ENCODE measurements at places on chromosomes 7 and 10.
A peak's percentile ranks its signal among the peaks of the same experiment; 100 is the strongest.

DNA sequence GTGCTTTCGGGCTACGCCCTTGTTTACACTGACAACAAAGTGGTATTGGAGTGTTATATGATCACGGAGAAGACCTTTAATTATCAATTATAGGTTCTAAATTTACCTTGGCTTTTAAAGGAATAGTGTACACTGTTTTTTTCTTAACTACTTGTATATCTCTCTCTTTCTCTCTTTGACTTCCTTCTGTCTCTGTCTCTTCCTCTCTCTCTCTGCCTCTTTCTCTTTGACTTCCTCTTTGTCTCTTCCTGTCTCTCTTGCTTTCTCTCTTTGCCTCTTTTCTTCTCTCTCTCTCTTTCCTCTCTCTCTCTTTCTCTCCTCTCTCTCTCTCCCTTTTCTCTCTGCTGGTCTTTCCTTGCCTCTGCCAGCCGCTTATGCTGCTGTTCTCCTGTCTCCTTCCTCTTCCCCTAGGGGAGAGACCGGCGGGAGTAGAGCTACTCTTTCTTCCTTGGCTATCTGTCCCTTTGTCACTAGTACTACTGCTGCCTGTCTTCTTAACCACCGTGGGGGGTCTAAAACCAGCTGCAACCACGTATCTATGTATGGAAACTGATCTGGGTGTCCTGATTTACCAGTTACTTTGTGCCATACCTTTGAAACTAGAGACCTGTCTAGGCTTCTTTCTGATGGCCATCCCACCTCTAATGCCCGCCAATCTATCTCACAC lies 36.9 kb upstream of the GSDME start:
- no peak for DNase-seq

- no peak for DNase-seq
These were observed 79.7 kb upstream of the OGDHL start for GRCh38 chr10:49841615-49842332.

DNA sequence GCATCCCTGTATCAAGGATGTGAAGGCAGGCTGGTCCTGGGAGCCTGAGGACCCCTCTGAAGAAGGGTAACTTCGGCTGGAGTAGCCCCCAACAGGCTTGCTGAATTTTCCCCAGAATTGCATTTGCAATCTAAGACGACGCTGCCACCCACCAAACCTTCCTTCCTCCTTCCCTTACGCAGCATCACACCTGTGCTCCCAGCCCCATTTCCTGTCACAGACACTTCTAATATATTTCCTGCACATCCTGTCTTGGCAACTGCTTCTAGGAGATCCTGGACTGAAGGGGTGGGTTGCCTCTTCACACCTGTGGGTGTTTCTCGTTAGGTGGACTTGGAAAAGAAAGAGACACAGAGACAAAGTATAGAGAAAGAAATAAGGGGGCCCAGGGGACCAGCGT lies 9.4 kb upstream of the PGAM1 start:
- no peak for DNase-seq

GRCh38 chr7:117284692-117285091 lies 38.2 kb downstream of the WNT2 start:
- DNase-seq: no peak

DNA sequence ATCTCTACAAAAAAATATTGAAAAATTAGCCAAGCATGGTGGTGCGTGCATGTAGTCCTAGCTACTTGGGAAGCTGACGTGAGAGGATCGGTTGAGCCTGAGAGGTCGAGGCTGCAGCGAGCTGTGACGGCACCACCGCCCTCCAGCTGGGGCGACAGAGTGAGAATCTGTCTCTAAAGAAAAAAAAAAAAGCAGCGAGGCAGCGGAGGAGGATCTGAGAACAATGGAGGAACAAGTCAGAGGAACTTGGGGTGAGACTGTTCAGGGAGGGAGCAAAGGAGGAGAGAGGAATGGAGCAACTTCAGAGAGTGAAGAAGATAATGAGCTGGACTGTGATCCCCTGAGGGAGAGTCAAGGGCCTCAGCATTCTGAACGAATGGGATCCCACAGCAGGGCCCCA lies 85.4 kb downstream of the MKX start:
- no peak for DNase-seq

DNA sequence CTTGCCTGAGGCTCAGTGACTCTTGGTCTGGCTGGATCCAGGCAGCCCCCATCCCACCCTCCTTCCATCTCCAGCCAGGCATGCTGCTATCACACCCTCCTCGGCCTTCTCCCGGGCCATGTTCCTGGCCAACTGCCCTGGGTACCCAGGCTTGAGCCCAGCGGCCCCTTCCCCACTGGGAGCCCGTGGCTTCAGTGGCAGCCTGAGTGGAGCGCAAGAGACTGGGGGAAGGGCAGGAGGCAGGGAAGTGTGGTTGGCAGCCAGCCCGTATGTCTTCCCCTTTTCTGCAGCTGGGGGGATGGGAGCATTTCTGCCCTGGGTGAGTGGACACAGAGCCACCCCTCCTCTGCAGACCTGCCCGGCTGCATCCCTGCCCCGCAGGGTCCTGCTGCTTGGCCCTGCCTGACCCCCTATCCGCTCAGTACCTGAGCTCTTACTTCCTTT lies 148.5 kb downstream of the ARHGAP22 start:
- DNase-seq: peak; percentile 52

DNA sequence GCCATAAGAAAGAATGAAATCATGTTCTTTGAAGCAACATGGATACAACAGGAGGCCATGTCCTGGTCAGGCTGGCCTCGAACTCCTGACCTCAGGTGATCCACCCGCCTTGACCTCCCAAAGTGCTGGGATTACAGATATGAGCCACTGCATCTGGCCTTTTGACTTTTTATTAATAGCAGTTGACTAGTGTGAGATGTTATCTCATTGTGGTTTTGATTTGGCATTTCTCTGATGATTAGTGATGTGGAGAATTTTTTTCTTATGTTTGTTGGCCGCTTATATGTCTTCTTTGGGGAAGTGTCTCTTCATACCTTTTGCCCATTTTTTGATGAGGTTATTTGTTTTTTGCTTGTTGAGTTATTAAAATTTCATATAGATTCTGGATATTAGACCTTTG lies 400.9 kb downstream of the SUGCT start:
- DNase-seq: no peak

- DNase-seq: no peak
These were observed 8.4 kb upstream of the MARVELD1 start for GRCh38 chr10:97705006-97705670.

DNA sequence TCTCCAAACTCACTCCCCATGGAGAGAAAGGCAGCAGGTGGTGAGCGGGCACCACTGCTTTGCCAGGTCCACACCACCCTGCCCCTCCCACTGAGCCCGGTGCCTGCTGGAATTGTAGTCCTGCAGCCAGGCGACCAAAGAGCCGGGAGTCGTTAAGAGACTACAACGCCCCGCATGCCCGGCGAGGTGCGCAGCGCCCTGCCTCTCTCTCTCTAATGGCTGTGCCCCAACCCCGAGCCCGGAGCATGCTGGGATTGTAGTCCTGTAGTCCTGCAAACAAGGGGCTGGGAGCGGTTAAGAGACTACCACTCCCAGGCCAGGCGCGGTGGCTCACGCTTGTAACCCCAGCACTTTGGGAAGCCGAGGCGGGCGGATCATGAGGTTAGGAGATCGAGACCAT lies 8.1 kb upstream of the ZNF727 start:
- DNase-seq: no peak

DNA sequence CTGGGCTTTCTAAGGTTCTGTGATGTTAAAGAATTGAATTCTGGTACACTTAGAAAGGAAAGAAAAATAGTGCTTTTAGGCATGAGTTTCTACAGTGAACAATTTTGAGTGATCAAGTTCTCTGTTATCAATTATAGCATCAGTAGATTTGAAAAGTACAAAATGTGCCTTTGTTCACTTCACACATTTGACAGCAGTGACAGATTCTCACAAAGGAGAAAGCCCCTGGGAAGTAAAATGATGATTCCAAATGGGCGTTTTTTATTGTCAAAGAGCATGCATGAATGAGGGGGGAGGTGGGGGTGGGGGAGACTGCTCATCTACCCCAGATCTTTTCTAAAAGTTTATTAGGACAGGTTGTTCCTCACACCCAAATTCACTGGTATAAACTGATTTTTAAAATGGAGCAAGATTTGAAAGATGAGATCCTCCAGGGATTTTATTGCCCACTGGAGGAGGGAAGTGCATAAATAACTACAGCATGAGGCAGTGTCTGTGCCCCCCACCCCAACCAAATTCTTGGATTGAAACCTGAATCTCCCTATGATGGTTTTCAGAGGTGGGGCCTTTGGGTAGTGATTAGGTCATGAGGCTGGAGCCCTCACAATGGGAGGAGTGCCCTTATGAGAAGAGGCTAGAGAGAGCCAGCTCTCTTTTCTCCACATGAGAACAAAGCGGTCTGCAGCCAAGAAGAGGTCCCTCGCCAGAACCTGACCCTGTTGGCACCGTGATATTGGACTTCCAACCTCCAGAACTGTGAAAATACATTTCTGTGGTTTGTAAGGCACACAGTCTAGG lies 79.5 kb downstream of the AOAH start:
- no peak for DNase-seq

DNA sequence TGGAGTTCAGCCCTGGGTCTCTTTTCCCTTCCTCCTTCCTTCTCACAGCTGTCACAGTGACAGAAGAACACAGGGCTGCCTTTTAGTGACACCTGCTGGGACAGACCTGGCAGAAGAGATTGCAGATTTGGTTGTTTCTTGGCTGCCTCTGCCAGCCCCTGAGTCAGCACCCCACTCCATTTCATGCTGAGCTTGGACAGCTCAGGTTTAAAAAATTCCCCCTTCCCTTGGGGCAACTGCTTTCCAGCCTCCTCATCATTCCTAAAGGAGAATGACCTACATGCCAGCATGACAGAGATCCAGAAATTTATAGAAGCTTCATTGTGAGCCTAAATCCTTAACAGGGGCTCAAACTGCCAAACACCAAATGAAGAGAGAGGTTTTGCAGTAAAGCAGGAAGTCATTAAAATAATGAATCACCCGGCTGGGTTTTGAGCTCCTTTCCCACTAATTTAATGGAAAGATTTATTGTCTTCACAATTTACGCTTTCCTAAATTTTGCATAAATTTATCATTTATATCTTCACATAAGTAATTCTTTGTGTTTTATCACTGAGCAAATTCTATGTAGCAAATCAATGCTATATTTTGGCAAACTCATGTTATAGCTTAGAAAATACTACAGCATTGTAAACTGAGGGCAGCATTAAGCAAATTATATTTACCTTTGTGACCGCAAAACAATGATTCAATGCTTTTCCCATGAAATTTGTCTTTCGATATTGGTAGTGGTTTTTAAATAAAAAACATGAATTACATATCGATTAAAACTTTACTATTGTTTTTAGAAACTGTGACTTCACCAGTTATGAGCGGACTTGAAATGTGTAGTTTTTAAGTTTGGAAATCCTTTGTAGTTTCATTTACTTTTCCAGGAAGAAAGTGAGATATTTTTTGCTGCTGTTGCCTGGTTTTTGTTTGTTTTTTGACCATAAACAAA lies 399.5 kb upstream of the ANKRD30A start:
- peak; percentile 73 for DNase-seq

- no peak for DNase-seq
These were observed 164.7 kb downstream of the TCERG1L start for GRCh38 chr10:131146790-131147189.

GRCh38 chr10:55091691-55092328 lies 290.8 kb upstream of the PCDH15 start:
- DNase-seq: peak; percentile 11

DNA sequence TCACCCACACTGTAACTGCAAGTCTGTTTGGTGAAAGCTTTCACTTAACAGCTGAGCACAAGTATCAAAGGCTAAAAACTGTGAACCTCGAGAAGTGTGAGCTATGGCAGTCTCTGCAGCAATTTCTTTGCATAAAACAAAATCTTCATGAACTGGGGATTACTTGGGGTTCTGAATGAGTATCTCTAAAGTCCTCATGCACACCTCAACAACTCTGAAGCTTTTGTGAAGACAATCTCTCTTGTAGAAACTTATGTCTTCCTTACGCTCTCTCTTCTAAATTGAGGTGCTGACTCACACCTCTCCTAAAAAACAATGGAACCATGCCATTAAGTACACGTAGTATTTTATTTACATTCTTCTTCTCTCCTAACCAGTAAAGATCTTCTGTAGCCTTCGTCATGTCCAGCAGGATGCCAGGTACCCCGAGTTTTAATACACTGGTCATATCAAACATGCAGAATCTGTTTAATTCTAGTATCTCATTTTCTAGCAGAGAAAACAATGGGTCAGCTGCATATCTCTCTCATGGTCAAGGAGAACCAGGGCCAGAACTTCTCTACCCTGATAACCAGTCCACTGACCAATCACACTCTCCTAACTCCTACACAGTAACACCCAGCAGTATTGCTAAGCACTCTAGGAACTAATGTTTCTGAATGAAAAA lies 76.9 kb downstream of the UBE2H start:
- DNase-seq: peak; percentile 66

DNA sequence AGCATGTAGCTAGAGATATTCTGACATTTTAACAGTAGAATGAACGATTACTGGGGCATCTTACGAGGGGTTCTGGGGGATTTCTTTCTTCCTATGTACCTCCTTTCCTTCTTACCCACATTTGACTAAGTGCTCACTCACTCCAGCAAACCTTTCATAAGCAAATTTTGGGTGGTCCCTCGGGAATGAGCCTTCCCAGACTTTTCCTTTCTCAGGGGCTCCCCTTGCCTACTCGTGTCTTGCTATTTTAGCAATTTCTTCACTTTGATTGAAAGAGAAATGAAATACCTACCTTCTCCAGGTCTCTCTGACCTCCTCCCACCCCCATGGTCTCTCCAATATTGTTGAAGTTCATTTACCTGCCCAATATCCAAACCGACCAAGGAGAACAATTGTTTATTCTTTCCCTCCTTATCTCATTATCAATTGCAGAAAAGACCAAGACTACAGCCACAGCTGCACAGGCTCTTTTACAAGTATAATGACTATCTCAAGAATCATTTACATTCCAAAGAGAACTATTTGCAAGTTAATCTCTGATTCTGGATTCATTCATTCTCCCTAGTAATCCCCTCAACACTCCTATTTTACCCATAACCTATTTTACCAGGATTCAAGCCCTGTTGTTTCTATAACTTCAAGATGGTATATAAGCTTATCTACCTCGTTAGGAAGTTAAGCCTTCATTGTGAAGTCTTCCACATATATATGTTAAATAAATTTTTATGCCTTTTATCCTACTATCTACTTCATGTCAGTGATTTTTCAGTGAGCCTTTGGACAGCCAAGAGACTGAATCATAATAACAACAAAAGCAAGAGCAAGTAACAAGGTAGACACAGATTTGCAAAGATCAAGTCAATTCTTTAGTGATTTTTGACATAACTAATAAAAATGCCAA lies 480.6 kb downstream of the IPMK start:
- DNase-seq: no peak

- peak; percentile 48 for DNase-seq
These were observed 43.8 kb downstream of the ARL4A start for GRCh38 chr7:12731214-12731656.

Data from cardiac muscle cell (in vitro differentiated cells and primary cell).